ENCODE measurements at places on chromosomes 6 and 20.

DNA sequence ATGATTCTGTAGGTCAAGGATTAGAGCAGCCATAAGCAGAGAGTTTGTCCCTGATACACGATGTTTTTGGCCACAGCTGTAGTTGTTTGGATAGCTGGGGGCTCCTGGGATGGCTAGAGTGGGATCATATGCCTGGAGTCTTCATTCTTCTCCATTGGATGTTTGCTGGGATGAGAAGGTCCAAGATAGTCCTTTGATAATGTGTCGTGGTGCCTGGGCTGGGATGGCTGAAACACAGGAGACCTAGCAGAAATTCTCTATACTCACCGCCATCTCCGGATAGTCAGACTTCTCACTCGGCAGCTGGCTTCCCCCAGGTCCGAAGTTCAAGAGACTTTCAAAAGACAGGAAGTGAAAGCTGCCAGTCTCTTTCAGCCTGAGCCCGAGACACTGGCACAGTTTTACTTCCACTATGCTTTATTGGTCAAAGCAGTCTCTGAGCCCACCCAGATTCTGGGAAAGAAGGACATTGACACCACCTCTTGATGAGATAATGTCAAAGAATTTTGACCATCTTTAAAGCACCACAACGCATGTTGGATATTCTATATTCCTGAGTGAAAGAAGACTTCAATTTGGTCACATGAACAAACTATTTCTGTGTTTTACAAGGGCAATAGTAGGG is 16.0 kb downstream of the MARCKS start:
- H3K36me3 ChIP-seq = no peaks in the 10 kb centered on the region
- H3K4me3 ChIP-seq = peak overlapping the region; percentile 21
- no peak overlapping the region for H3K27ac ChIP-seq
- H3K27me3 ChIP-seq = no peaks in the 10 kb centered on the region
- DNase-seq = peak; percentile 15

GRCh38 chr20:62805155-62805710 is 598 bp downstream of the OGFR start:
- DNase-seq = no peak
- H3K4me3 ChIP-seq = peak overlapping the region; percentile 99
- H3K27me3 ChIP-seq = no peaks in the 10 kb centered on the region
- H3K4me1 ChIP-seq = peaks cover 47% of the 10 kb centered on the region

- no peaks in the 10 kb centered on the region for H3K36me3 ChIP-seq
- DNase-seq = no peak
- H3K27ac ChIP-seq = no peak overlapping the region
- no peaks in the 10 kb centered on the region for H3K4me1 ChIP-seq
Observed at GRCh38 chr6:129539032-129539431, 170.9 kb downstream of the ARHGAP18 start.

DNA sequence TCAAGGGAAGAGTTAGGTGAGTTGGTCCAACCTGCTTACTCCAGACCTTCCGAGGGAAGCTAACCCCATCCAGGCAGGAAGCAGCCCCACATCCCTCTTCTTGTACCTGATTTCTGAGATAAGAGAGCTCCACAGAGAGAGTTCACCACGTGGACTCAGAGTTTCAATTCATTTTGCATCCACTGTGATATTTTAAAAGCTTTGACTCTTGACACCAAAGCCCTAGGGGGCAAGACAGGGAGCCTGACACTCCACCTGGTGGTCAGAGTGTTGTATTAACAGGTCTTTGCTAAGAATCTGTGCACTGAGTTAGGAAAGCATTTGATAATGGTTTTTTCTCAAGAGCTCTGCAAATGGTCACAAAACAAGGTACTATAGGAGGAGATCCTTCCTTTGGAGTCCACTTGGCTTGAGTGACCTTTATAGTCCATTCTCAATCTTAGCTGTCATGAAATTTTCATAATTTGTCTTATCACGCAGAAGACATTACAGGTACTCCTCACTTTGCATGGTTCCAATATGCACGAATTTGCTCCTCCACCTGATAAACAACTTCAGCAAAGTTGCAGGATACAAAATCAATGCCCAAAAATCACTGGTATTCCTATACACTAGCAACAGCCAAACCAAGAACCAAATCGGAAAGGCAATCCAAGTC is 56.2 kb upstream of the RIPOR2 start:
- no peaks in the 10 kb centered on the region for H3K27me3 ChIP-seq
- H3K4me3 ChIP-seq = no peak overlapping the region
- H3K4me1 ChIP-seq = no peaks in the 10 kb centered on the region
- no peak overlapping the region for H3K27ac ChIP-seq
- no peak for DNase-seq

DNA sequence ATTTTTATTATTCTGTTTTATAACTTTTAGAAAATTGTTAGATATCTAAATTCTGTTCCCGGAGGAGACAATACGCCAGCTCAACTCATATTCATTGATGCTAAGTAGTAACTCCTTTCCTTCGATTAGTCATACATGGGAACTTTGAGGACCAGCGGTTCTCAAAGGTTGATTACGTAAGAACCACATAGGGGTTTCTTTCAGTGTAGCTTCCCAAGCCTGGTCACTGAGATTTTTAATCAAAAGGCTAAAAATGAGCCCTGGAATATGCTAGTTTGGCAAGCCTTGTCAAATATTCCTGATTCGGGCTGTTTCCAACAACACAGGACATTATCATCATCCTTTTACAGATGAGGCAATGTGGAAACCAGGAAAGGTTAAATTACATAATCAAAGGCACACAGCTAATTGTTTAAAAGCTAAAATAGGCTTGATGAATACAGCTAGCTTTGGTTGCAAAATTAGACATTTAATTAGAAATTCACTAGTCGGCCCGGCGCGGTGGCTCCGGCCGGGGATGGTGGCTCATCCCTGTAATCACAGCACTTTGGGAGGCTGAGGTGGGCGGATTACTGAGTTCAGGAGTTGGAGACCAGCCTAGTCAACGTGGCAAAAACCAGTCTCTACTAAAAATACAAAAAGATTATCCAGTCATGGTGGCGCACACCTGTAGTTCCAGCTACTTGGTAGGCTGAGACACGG is 14.6 kb upstream of the MEI4 start:
- H3K4me3 ChIP-seq = no peak overlapping the region
- no peaks in the 10 kb centered on the region for H3K36me3 ChIP-seq
- no peaks in the 10 kb centered on the region for H3K27me3 ChIP-seq
- DNase-seq = no peak
- H3K4me1 ChIP-seq = no peaks in the 10 kb centered on the region
- H3K27ac ChIP-seq = no peak overlapping the region

DNA sequence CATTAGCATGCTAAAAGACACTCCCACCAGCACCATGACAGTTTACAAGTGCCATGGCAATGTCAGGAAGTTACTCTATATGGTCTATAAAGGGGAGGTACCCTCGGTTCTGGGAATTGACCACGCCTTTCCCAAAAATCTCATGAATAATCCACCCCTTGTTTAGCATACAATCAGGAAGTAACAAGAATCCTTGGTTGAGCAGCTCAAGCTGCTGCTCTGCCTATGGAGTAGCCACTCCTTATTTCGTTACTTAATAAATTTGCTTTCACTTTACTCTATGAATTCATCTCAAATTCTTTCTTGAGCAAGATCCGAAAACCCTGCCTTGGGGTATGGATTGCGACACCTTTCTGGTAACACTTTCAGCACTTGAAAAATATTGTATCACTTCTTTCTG is 243.0 kb downstream of the BMP2 start:
- no peak for DNase-seq
- H3K4me3 ChIP-seq = no peak overlapping the region
- H3K4me1 ChIP-seq = no peaks in the 10 kb centered on the region
- H3K36me3 ChIP-seq = no peaks in the 10 kb centered on the region
- no peaks in the 10 kb centered on the region for H3K27me3 ChIP-seq

GRCh38 chr6:103113416-103113815 is 1719.9 kb downstream of the GRIK2 start:
- no peak for DNase-seq
- H3K4me3 ChIP-seq = no peak overlapping the region
- no peaks in the 10 kb centered on the region for H3K4me1 ChIP-seq
- no peaks in the 10 kb centered on the region for H3K36me3 ChIP-seq

- H3K27ac ChIP-seq = no peak overlapping the region
- H3K36me3 ChIP-seq = no peaks in the 10 kb centered on the region
- no peaks in the 10 kb centered on the region for H3K27me3 ChIP-seq
- H3K4me3 ChIP-seq = no peak overlapping the region
Observed at GRCh38 chr20:39855799-39856198, 833.2 kb downstream of the MAFB start.

- H3K4me1 ChIP-seq = no peaks in the 10 kb centered on the region
- no peak for DNase-seq
- no peaks in the 10 kb centered on the region for H3K36me3 ChIP-seq
- H3K27me3 ChIP-seq = no peaks in the 10 kb centered on the region
- H3K4me3 ChIP-seq = no peak overlapping the region
- H3K27ac ChIP-seq = no peak overlapping the region
Observed at GRCh38 chr6:2890976-2891767, 11.9 kb downstream of the SERPINB9 start.

DNA sequence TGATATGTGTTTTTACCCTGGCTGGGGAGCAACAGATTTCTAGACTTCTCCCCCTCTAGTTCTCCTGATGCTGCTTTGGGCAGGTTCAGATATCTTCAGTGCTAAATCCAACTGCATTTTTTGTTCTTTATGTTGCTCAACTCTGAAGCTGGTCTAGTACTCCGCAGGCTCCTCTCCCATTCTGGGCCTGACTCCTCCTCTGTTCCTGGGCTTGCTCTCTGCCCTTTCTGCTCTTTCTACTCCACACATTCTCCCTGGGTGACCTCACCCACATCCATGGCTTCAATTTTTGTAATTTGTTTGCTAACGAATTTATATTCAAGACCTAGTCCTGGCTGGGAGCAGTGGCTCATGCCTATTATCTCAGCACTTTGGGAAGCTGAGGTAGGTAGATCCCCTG is 6.4 kb downstream of the FYN start:
- peaks cover 58% of the 10 kb centered on the region for H3K4me1 ChIP-seq
- no peaks in the 10 kb centered on the region for H3K27me3 ChIP-seq
- H3K36me3 ChIP-seq = no peaks in the 10 kb centered on the region
- H3K4me3 ChIP-seq = no peak overlapping the region

- H3K4me1 ChIP-seq = peaks cover 14% of the 10 kb centered on the region
- H3K4me3 ChIP-seq = peak within 1 kb of the TSS; percentile 45
- DNase-seq = no peak
- H3K36me3 ChIP-seq = no peaks in the 10 kb centered on the region
Observed at GRCh38 chr6:32940656-32941213, at the start of gene HLA-DMB. Gene HLA-DMB (minus strand): TSS chr6:32941028. CDS start chr6:32940807, 221 bp downstream.

GRCh38 chr20:24109008-24109407 is 120.4 kb upstream of the GGTLC1 start:
- DNase-seq = no peak
- no peaks in the 10 kb centered on the region for H3K36me3 ChIP-seq
- H3K4me3 ChIP-seq = no peak overlapping the region
- no peaks in the 10 kb centered on the region for H3K4me1 ChIP-seq
- H3K27me3 ChIP-seq = no peaks in the 10 kb centered on the region
- H3K27ac ChIP-seq = no peak overlapping the region

GRCh38 chr20:53623454-53624211 is 30.0 kb upstream of the ZNF217 start:
- H3K4me3 ChIP-seq = peak overlapping the region; percentile 57
- H3K27me3 ChIP-seq = no peaks in the 10 kb centered on the region
- no peaks in the 10 kb centered on the region for H3K36me3 ChIP-seq
- peak overlapping the region; percentile 78 for H3K27ac ChIP-seq

- peaks cover 31% of the 10 kb centered on the region for H3K4me1 ChIP-seq
- H3K4me3 ChIP-seq = no peak overlapping the region
- H3K36me3 ChIP-seq = peaks cover 48% of the 10 kb centered on the region
- no peaks in the 10 kb centered on the region for H3K27me3 ChIP-seq
Observed at GRCh38 chr6:36688063-36688738, 9.4 kb upstream of the RAB44 start.

- H3K4me3 ChIP-seq = no peak overlapping the region
- H3K27me3 ChIP-seq = no peaks in the 10 kb centered on the region
- H3K27ac ChIP-seq = no peak overlapping the region
Observed at GRCh38 chr6:138429761-138430160, 25.7 kb downstream of the HEBP2 start.

DNA sequence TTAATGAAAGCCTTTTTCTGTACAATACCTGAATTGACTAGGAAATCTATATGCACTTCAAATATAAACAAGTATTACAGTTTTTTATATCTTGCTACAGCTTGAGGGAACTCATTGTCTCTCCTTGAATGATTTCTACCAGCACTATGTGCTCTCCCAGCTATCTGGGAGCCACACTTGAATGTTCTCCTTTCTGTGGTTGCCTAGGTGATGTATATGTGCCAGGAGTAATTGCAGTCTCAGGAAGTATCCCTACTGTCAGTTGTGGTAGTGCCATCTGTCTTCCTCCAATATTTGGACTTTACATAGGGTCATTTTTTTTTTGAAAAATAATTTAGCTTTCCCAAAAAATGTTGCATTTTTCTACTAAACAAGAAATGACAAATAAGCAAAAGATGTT is 288.0 kb upstream of the PLCB4 start:
- H3K4me3 ChIP-seq = no peak overlapping the region
- no peaks in the 10 kb centered on the region for H3K27me3 ChIP-seq

- H3K27me3 ChIP-seq = no peaks in the 10 kb centered on the region
- no peak for DNase-seq
- no peak overlapping the region for H3K4me3 ChIP-seq
- H3K27ac ChIP-seq = no peak overlapping the region
- H3K36me3 ChIP-seq = no peaks in the 10 kb centered on the region
- peaks cover 9% of the 10 kb centered on the region for H3K4me1 ChIP-seq
Observed at GRCh38 chr6:169991913-169992312, 240.5 kb downstream of the ERMARD start.

- H3K27ac ChIP-seq = no peak overlapping the region
- H3K4me3 ChIP-seq = no peak overlapping the region
- DNase-seq = no peak
- H3K4me1 ChIP-seq = no peaks in the 10 kb centered on the region
- no peaks in the 10 kb centered on the region for H3K27me3 ChIP-seq
Observed at GRCh38 chr6:135291288-135292076, 110.4 kb downstream of the MYB start.

- no peak overlapping the region for H3K4me3 ChIP-seq
Observed at GRCh38 chr6:32963866-32964265, 4.5 kb upstream of the BRD2 start.

DNA sequence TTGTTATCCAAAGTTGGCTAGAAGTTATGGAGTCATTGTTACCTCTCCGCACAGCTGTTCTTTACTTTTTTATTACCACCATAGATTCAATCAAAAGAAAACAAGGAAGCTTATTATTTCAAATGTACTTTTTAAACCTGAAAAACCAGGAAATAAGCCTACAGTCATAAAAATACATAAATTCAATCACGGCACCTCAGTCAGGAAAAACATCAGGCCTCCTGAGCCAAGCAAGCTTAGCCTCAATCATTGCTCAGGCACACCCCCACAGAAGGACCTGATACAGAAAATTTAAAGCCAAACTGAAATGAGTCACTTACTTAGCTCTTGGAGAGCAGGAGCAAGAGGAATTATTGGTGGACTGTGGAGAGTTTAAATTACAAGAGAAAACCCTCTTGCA is 44.3 kb downstream of the MARCKS start:
- H3K36me3 ChIP-seq = no peaks in the 10 kb centered on the region
- H3K27ac ChIP-seq = no peak overlapping the region
- no peak for DNase-seq
- no peaks in the 10 kb centered on the region for H3K27me3 ChIP-seq
- H3K4me3 ChIP-seq = no peak overlapping the region

- no peaks in the 10 kb centered on the region for H3K36me3 ChIP-seq
- no peak overlapping the region for H3K4me3 ChIP-seq
- DNase-seq = no peak
- H3K27me3 ChIP-seq = no peaks in the 10 kb centered on the region
- H3K27ac ChIP-seq = no peak overlapping the region
- H3K4me1 ChIP-seq = no peaks in the 10 kb centered on the region
Observed at GRCh38 chr6:147238164-147238563, 33.9 kb downstream of the STXBP5 start.

Measured in esophagus squamous epithelium (tissue), 5 donors.